ENCODE measurements at places on chromosomes 16 and 17.

DNA sequence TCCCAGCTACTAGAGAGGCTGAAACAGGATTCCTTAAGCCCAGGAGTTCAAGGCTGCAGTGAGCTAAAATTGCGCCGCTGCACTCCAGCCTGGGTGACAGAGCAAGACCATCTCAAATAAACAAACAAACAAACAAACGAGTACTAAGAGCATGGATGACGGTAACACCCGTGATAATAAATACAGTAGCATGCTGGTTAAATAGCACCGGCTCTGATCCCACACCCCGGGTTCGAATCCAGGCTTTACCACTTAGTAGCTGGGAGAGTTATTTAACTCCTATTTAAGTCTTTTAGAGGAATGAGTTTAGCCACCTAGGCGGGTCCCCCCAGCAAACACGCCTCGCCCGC, 301 bp upstream of the METTL22 start:
- DNase-seq: no peak

- no peak for DNase-seq
These were observed 4.5 kb downstream of the CCL17 start for GRCh38 chr16:57409065-57409464.

DNA sequence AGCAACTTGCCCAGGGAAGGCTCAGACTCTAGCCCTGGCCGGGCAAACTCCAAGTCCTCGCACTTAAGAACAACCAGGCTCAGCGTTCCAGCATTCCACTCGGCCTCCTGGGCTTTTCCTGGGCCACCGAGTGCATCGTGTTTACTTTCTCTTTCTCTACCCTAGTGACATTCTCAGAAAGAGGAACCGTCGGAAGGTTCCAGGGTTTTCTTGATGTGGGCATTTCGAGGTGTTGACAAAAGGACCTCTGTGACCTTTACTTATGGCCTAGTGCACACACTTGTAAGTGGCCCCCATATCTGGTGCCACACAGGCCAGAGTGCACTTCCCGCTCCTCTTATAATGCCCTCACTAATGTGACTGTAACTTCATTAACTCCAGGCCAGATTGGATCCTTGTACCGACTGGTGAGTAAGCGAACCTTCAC, 3.1 kb upstream of the BANP start:
- DNase-seq: no peak

DNA sequence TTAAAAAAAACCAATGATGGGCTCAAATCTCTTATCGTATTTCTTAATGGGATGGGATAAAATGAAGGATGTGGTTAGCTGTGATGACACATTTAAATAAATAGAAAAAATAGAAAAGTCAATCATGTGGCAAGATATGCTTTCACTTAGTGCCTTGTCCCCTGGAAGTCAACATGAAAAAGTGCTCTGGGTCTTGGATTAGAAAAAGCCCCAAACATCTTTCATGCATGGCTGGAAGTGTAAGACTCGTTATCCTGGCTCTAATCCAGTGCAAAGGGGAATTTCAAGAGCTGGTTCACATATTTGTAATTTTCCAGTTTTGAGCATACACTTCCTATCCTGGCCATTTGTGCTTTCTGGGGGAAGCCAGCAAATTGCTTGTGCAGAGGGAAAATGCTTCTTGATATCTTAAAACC, 160.9 kb downstream of the MAP2K6 start:
- DNase-seq: no peak

GRCh38 chr17:40095944-40096791, 4.2 kb downstream of the NR1D1 start:
- peak; percentile 56 for DNase-seq

DNA sequence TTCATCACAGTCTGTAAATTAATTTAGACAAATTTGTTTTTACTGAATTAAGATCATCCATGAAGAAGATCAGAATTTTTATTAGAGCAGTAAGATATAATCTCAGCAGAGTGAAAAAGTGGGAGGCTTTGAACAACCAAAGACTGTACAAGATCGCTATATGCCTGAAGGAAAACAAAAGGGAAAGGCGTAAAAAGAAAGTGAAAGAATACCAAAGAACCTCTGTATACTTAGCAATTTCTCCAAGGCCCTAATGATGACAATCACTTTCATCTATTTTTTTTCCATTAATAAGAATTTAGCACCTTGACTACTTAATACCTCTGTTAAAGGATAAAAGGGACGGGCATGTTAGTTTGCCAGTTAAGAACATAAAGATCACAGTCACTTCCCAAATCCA, 38.6 kb upstream of the ABCA10 start:
- no peak for DNase-seq

GRCh38 chr16:72569677-72570076, 397.7 kb upstream of the PMFBP1 start:
- DNase-seq: no peak

DNA sequence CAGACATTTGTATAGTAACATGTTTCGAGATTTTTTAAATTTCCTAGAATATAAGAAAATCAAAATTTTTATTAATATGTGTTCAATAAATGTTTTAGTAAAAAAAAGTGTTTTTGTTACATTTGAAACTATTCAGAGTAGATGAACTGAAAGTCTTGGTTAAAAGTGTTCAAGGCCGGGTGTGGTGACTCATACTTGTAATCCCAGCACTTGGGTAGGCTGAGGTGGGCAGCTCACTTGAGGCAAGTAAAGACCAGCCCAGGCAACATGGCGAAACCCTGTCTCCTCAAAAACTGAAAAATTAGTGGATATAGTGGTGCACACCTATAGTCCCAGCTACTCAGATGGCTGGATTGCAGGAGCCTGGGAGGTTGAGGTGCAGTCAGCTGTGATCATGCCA, 16.8 kb upstream of the PHKG2 start:
- DNase-seq: no peak

GRCh38 chr16:85648805-85649204, 35.7 kb downstream of the GSE1 start:
- no peak for DNase-seq

DNA sequence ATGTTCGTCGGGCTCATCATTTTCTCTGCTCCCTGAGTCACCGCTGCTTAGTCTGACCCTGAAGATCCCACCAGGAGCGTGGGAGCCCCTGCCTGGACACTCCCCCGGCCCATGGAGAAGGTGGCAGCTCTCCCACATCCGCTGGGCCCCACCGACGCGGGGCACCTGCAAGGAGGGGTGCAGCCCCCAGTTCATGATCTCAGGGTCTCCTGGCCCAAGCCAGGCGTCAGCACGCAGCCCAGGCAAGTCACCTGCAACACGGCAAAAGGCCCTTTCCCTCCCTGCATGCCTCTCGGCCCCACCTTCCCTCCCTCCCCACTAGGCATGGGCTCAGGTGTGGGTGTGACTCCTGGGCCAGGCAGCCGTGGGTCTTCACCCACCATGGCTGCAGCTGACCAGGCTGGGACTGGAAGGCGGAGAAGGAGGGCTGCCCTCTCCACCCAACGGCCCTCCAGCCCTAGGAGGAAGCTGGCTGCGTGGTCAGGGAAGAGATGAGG, 9.7 kb upstream of the CHMP6 start:
- DNase-seq: no peak

DNA sequence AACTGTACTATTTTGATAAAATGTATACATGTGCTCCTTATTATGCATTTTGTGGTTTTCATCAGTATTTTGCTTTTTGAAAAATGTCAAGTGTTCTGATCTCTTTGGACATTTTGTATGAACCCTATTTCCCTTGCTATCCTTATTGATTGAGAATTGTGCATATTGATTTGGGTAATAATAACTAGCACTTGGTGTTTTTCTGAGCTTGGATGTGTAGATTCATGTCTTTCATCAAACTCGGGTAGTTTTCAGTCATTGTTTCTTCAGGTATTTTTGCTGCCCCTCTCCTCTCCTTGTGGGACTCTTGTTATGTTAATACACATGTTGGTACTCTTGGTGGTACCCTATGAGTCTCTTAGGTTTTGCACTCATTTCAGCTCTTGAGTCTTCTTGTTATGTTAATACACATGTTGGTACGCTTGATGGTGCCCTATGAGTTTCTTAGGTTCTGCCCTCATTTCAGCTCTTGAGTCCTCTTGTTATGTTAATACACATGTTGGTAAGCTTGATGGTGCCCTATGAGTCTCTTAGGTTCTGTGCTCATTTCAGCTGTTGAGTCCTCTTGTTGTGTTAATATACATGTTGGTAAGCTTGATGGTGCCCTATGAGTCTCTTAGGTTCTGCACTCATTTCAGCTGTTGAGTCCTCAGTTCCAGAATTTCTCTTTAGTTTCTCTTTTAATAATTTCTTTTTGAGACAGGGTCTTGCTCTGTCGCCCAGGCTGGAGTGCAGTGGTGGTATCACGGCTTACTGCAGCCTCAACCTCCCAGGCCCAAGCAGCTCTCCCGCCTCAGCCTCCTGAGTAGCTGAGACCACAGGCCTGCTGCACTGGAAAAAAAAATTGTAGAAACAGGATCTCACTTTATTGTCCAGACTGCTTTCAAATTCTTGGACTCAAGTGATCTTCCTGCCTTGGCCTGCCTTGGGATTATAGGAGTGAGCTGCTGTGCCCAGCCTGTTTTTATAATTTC, 19.3 kb downstream of the ZNF750 start:
- DNase-seq: no peak

DNA sequence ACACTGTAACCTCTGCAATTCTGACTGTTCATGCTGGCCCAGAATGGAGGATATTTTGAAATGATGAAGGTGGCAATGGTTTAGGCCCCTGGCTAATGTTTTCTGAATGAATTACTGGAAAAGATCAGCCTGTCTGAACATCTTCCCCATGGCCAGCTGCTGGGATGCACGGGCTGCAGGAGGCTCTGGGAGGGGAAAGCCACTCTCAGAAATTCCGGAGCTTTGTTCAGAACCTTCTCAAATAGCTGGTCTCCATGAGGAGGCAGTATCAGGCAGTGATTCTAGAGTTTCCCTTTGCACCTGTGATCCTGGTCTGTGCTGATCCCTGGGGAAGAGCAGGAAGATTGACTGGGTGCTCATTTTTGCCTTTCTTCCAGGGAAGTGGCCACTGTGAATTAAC, 5.0 kb downstream of the SLC6A2 start:
- DNase-seq: no peak

DNA sequence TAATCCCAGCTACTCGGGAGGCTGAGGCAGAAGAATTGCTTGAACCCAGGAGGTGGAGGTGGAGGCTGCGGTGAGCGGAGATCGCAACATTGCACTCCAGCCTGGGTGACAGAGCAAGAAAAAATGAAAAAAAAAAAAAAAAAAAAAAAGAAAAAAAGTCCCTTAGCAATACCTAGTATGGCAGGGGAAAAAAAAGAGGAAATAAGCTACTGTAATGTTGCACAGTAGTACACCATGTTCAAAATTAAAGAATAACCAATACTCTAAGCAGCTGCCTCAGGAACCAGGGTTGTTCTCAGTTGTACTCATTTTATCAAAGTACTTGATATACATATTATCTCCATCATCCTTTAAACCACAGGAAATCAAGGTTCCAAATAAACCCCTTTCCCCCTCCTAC, 17.3 kb upstream of the TXNDC11 start:
- no peak for DNase-seq

DNA sequence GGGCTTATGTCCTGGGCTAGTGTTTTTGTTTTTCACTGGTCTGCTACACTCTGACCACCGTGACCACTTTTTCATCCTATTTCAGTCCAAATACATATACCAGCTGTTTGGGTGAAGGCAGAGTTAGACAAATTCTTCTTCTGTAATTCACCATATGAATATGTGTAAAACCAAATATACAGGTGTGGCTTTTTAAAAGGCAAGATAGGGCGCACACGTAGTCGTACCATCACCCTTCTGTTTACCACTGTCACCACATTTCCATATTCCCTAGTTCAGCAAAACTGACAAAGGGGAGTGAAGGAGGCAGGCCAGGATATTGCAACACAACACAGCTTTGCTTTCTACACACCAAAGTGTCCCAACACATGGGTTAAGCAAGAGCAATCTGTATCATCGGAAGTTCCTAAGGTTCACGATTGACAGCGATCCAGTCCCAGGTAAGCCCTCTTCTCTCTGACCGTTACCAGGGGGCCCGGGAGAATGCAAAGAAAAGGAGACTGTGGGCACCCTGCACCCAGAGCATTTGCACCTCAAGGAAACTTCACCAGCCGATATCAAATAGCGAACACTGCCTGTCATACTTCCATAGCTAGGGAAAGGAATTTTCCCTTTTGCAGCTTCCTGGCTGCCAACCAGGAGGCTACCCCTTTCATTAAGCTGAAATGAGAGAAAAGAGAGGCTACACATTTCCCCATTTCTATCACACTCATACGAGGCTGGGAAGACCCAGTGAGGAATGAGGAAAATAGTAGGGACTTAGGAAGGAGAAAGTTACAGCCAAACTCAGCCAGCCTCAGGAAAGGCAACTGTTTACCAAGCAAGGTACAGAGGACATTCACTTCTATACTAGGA, 23.1 kb downstream of the CREBBP start:
- no peak for DNase-seq

GRCh38 chr17:3602499-3602898, 6.7 kb downstream of the TRPV1 start:
- DNase-seq: no peak

- DNase-seq: peak; percentile 62
These were observed 29.1 kb upstream of the ITGA3 start for GRCh38 chr17:50026837-50027171.

DNA sequence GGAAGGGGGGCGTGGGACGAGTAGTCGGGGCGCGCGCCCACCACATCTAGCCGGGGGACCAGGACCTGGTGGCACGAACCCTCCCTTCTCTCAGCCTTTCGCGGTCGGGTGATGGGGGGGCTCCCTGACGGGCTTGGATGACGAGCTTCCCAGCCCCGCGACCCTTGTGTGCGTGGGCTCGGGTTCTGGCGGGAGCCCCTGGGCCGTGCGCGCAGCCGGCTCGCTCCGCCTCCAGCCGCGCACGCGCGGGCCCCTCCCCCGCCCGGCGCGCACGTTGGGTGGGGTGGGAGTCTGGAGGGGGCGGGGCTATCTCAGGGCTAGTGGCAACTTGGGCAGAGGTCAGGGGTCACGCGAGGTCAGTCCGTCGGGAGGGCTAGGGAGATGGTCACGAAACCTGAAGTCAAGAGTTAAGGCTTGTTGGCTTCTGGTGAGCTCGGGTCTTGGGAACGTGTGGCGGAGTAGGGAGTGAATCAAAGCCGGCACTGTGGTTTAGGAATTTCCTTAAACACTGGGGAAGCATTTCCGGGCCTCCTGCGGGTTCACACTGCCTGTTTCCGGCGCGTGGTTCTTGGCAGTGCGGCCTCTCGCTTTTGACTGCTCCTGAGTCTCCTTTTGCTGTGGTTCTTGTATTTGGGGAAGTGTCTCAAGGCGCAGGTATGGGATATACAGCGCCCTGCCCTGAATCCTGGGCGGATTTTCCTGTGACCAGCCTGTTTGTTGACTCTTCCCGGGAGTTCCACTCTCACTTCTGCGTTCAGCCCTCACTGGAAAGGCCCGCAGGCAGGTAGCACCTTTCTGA, at the start of gene SRCAP:
Gene SRCAP (plus strand): TSS at position 356 of the 799 bp plus-strand sequence. CDS start 1,654 bp downstream, outside the sequence.
- peak; percentile 78 for DNase-seq

DNA sequence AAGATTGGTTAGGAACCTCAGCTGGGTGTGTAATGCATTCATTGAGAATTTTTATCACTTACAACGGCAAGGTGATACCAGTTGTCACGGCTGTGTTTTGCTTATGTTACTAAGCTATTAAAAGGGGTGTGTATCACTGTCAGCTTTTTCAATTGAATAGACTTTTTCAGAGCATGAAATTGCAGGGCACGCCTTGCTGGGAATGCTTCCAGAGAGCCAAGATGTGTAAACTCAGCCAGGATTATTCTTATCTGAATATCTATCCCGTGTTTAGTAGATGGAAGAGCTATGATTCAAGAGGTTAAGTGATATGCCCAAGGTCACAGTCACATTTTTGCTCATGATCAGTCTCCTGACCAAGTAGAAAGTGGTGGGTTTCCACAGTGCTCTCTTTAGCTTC, 6.6 kb upstream of the TEKT3 start:
- DNase-seq: no peak

Data from stimulated activated CD4-positive, alpha-beta T cell treated with anti-CD3 and anti-CD28 coated beads, TNF-alpha, amount 100 ng/mL, for 1 hour (primary cell).